Stimulated activated CD8-positive, alpha-beta memory T cell treated with anti-CD3 and anti-CD28 coated beads, Interleukin-4, amount 100 ng/mL, for 1 hour (primary cell): ENCODE measurements at places on chromosomes 7 and 10.

GRCh38 chr7:144057954-144058353, 9.2 kb downstream of the OR2A5 start:
- DNase-seq = no peak

GRCh38 chr10:28730031-28730778, 52.9 kb downstream of the BAMBI start:
- no peak for DNase-seq

DNA sequence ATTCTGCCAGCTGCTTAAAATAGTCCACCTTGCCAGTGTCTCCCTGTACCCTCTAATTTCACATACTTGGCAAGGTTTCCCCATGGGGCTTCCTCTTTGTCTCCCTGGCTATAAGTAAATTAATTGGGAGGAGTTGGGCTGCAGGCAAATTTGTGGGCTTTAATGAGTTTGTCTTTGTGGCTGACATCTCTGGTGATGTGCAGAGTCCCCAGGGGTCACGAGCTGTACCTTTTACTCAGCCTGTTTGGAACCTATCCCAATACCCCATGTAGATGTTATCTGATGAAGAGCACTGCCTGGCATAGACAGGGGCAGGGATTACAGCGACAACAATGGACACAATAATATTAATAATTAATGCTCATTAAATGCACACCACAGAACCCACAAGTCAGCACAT, 132.5 kb downstream of the SLIT1 start:
- DNase-seq = no peak

- DNase-seq = no peak
These were observed 42.3 kb upstream of the UBE3C start for GRCh38 chr7:157096286-157097055.

GRCh38 chr7:102889851-102890250, 22.9 kb upstream of the LRRC17 start:
- no peak for DNase-seq

DNA sequence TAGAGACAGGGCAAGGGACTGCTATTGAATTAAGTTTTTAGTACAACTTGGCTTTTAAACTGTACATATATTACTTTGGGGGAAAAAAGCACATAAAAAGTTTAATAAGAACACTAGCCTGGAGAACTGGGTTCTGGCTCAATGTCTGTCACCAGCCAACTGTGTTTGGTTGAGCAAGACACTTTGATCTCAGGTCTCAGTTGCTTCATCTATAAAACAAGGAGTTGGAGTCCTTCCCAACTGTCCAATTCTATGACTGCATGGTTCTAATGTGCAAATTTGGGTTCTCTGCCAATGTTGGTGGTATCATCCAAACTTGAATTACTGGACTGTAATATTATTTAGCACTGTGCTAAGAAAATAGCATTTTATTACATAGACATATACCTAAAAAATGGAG, 50.3 kb downstream of the ATXN7L1 start:
- DNase-seq = no peak

GRCh38 chr7:121744877-121745276, 128.1 kb upstream of the PTPRZ1 start:
- DNase-seq = no peak

DNA sequence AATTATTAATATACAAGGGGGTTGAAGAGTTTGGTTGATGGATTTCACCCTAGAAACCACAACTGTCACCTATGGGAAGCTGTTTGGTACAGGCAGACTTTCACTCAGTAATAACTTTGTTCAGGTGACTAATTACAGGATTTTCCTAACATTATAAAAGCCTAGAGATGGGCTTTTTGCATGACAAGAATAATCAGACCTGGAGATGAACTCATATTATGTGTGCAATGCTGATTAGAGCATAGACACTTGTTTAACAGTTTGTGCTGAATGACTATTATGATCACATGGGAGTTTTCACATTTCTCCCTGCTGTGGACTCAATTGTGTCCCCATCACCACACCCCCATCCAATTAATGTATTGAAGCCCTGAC, 90.2 kb upstream of the STEAP4 start:
- DNase-seq = no peak

DNA sequence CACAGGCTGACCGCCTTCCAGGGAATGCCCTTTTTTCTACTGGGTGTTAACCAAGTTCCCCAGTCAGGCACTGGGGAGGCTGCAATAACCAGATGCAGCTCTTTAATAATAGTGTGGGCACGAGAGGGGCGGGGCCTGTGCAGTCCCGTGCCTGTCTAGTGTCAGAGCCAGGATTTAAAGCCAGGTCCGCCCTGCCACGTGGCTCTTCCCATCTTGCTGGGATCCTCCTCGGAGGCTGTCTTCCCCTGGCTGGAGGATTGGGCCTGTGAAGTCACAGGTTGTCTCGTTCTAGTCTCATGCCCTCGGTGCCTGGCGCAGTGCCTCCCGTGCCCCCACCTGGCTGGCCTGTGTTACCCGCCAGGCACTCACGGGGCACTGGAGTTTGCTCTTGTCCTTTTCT, 25.2 kb downstream of the TMEM120A start:
- no peak for DNase-seq

DNA sequence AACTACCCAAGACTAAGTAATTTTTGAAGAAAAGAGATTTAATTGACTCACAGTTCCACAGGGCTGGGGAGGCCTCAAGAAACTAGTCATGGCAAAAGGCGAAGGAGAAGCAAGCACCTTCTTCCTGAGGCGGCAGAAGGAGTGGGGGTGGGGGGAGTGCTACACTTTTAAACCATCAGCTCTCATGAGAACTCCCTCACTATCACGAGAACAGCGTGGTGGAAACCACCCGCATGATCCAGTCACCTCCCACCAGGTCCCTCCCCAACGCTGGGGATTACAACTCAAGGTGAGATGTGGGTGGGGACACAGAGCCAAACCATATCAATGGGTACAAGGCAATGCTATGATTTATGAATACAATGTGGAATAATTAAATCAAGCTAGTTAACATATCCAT, 241.9 kb downstream of the PTPRN2 start:
- no peak for DNase-seq

- DNase-seq = no peak
These were observed 993 bp upstream of the SND1 start for GRCh38 chr7:127650847-127651555.

GRCh38 chr7:5646846-5647245, 134.6 kb downstream of the RNF216 start:
- DNase-seq = no peak

- no peak for DNase-seq
These were observed 5.5 kb downstream of the GSTO1 start for GRCh38 chr10:104259999-104260774.

- DNase-seq = no peak
These were observed 107.8 kb downstream of the HECW1 start for GRCh38 chr7:43220250-43220649.

DNA sequence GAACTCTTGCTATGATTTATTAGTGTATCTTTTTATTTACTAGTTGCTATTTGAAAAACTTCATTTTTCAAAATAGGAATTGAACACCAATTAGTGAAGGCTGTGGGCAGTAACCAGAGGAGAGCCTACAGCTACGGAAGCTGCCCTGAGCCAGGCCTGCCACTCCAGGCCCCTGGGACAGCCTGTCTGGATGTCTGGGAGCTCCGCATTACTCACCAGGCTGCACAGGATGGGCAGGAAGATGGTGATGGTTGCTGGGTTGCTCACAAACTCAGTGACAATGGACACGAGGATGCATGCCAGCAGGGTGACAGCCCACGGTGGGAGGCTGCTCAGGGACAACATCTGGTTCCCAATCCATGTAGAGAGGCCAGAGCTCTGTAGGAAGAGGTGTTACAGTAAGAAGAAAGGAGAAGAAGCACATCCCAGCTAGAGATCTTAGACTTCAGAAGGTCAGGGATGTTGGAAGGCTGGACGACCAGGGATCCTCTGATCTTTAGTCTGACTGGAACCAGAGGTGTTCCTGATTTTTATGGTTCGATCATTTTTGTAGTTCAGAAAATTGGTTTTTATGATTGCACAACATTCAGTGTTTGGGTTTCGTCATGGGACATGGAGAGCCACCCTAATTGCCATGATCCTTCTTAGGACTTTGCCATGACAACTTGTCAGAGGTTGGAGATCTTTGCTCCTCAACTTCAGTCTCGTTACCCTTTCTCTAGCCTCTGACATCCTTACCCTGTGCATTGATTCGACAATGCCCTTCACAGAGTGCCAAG, 23.2 kb downstream of the STMP1 start:
- DNase-seq = no peak

DNA sequence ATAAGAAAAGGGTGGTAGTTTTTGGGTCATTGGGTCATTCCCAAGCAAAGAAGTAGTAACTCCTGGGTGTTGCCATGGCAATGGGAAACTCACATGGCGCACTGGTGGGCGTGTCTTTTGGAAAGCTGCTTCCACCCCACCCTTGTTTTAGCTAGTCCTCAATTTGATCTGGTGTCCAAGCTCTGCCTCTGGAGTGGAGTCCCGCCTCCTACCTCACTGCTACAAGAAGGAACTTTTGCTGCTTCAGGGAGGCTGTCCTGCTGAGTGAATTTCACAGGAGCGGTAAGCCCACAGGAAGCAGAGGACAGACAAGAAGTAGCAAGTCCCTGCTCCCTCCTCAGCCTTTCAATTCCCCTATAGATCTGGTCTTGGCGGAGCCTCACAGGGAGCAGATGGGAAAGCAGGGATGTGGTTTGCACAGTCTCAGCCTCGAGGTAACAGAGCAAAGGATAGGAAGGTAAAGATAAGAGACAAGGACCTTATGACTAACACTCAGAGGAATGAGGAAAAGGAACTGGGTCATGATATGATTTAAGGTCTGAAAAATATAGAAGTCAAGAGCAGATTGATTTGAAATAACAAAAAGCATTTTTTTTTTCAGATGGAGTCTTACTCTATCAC, 700.3 kb downstream of the TNS3 start:
- no peak for DNase-seq
